Activated naive CD8-positive, alpha-beta T cell treated with anti-CD3 and anti-CD28 coated beads, Interleukin-2, amount 10 ng/mL, durations not matched to agents 7 days and 5 days (primary cell): ENCODE measurements at places on chromosomes 4 and X. TPM values are rescaled to one million over a fixed set of nuclear protein-coding genes. Genes with fewer than 3 reads are reported as not detected.

- H3K27me3 ChIP-seq, result no peaks in the 10 kb centered on the region
- no peak overlapping the region for H3K4me3 ChIP-seq
- H3K27ac ChIP-seq, result no peak overlapping the region
- H3K4me1 ChIP-seq, result no peaks in the 10 kb centered on the region
- no peaks in the 10 kb centered on the region for H3K36me3 ChIP-seq
These were observed 151.0 kb downstream of the TENM3 start for GRCh38 chr4:182394181-182394580.

DNA sequence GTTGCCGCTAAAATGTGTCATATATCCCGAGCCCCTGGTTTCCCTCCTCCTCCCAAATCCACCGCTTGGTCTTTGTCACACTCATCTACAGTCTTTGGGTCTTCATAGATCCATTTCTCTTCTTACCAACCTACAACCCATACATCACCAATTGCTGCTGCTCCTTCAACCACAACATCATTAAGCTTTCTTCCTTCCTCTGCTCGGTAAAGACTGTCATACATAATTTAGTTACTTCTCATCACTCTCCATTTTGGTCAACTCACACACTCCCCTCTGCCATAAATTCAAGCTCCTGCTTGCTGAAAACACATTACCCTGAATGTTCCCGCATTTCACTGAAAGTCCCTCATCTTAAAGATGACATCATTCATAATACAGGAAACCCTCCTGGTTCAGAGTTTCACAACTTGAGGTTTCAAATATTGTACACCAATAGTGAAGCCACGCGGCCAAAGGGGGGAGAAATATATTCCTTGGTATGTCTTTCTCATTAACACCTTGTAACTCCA is 1.7 kb upstream of the DCTD start:
- H3K27ac ChIP-seq, result peak overlapping the region; percentile 95
- H3K36me3 ChIP-seq, result no peaks in the 10 kb centered on the region
- DNase-seq, result no peak
- peak overlapping the region; percentile 80 for H3K4me3 ChIP-seq
- peaks cover 3% of the 10 kb centered on the region for H3K27me3 ChIP-seq

DNA sequence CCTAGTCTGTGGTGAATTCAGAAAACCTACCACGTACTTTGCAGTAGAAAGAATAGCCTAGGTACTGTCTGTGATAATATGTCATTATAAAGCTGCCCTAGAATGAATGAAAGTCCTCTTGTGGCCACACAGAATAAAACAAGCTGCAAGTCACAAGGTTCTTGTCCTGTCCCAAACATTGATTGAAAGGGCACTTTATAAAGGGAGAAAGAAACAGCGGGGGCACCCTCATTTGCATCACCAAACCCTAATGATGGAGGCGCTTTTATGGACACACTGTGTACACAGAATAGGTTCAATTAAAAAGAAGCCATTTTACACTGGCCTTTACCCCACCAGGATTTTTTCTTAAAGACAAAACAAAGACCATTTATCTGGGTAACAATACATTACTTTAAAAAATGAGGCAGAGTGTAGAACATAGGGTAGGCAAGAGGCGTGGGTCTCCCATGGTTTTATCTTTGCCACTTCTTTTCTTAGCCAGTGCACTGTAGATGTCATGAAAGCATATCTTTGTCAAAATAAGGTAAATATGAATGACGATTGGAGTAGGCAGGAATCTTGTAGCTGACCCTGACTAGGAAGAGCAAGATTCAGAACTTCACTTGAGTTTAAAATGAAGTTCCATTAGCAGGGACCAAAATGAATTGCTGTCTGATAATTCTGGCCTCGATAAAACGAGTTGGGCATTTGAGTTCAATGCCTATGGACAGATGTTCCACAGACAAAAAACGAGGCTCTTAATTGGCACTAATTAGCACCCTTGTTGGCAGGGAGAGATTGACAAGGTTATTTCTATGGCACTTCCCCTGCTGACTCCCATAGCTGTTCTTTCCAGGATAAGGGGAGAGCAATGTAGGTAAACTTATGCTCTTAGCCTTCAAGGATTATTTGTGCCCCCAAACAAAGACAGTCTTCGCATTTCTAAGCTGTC is 365.1 kb downstream of the AFF2 start:
- H3K27ac ChIP-seq, result no peak overlapping the region
- H3K36me3 ChIP-seq, result no peaks in the 10 kb centered on the region
- DNase-seq, result no peak
- H3K4me1 ChIP-seq, result no peaks in the 10 kb centered on the region

DNA sequence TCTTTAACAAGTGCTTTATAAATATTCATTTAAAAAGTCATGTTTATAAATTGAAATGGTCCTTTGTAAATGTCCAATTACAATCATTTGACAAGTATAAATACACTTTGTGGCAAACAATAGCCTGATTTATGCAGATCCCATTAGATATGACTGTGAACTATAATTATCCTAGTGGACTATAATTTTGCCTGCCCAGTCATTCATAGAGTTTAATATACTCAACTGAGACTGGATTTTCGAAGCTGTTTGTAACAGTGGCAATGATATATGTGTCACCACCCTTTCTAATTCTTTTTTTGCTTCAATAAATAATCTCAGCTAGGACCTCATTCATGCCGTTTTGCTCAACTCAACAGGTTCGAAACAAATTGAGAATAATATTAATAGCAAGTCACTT is 732.0 kb downstream of the PCDH18 start:
- no peaks in the 10 kb centered on the region for H3K36me3 ChIP-seq
- no peaks in the 10 kb centered on the region for H3K27me3 ChIP-seq
- H3K4me3 ChIP-seq, result no peak overlapping the region
- H3K4me1 ChIP-seq, result no peaks in the 10 kb centered on the region
- no peak for DNase-seq

GRCh38 chrX:110491846-110492620 is 133.4 kb downstream of the RTL9 start:
- no peaks in the 10 kb centered on the region for H3K36me3 ChIP-seq
- H3K27ac ChIP-seq, result no peak overlapping the region
- H3K27me3 ChIP-seq, result peaks cover 2% of the 10 kb centered on the region
- H3K4me1 ChIP-seq, result no peaks in the 10 kb centered on the region
- DNase-seq, result no peak

Gene NSG1
- 46.8 TPM for total RNA-seq

DNA sequence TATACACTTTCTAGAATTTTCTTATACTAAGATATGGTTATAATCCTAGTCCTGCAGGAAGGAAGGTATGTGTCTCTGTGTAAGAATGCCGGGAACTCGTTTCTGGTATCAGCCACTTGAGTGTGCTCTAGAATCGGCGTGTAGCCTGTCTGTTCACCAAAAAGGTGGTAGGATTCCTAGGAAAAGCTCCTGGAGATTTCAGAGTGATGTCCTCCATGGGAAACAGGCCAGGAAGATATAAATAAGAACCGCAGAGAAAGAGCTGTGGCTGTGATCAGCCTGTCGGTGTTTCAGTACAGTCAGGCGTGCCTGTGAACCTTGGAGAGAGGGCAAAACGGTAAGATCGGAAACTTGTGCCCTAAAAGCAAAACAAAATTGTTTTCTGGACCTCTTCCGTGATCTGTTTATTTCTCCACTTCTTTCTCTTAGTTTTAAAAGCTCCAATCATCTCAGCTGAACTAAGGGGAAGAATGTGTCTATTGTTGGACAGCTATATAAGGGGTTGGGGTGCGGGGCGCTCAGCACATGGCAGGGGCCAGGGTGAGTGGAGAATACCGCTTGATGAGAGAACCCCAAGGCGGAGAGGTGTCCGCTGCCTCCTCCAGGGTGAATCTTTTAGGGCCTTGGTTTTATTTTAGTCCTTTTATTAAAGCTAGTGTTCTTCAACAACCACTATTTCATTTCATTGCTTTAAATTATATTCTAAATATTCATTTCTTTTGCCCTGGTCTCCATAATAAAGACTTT is 303.8 kb upstream of the TENM3 start:
- H3K36me3 ChIP-seq, result no peaks in the 10 kb centered on the region
- H3K27me3 ChIP-seq, result no peaks in the 10 kb centered on the region
- H3K4me1 ChIP-seq, result no peaks in the 10 kb centered on the region
- H3K4me3 ChIP-seq, result no peak overlapping the region
- DNase-seq, result no peak
- no peak overlapping the region for H3K27ac ChIP-seq
